ENCODE measurements at places on chromosomes 1 and 21.

DNA sequence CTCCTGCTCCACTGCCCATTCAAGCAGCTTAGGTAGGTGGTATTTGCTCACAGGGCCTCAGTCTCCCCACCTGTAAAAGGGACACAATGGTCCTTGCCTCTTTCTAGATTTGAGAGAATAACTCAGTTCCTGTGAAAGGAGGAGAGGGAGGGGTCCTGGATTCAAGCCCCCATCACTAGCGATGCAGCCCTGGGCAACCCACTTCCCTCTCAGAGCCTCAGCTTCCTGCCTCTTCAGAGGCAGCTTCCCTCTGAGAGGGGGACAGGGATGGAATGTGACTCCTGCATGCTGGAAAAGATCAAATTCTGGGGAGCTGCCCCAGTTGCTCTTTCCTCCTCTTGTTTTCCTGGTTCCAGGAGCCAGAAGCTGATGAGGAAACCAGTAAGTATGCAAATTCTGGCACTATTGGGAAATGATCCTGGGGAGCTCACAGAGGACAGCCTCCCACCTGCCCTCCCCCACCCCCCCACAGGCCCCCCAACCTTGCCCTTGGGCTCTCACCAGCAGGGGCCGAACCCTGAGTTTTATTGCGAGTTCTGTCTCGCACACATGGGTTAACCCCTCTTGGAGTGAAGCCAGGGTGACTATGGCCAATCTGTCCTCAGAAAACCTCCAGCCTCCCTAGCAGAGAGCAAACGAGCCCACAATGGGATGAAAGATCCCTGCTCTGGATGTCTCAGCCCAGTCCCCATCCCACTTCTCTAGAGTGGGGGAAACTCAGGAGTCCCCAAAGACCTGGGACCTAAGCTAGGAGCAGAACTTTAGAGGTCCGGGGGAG is 11.7 kb downstream of the ZC3H12A start:
- DNase-seq, result no peak

DNA sequence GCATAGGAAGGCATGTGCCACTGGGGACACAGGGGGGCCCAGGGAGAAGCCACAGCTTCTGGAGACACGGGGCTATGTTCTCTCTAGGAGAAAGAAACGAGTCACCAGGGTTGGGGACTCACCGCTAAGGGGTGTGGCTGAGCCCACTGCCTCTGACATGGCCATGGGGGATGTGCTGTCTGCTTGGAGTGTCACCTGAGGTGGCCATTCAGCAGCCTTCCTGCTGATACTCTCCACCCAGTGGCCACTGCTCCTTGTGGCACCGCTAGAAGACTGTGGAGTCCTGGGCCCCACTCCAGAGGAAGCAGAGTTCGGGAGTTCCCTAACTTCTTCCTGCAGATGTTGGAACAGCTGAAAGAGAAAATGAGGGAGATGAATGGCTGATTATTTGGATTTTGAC is 91.2 kb upstream of the SLC45A1 start:
- no peak for DNase-seq

DNA sequence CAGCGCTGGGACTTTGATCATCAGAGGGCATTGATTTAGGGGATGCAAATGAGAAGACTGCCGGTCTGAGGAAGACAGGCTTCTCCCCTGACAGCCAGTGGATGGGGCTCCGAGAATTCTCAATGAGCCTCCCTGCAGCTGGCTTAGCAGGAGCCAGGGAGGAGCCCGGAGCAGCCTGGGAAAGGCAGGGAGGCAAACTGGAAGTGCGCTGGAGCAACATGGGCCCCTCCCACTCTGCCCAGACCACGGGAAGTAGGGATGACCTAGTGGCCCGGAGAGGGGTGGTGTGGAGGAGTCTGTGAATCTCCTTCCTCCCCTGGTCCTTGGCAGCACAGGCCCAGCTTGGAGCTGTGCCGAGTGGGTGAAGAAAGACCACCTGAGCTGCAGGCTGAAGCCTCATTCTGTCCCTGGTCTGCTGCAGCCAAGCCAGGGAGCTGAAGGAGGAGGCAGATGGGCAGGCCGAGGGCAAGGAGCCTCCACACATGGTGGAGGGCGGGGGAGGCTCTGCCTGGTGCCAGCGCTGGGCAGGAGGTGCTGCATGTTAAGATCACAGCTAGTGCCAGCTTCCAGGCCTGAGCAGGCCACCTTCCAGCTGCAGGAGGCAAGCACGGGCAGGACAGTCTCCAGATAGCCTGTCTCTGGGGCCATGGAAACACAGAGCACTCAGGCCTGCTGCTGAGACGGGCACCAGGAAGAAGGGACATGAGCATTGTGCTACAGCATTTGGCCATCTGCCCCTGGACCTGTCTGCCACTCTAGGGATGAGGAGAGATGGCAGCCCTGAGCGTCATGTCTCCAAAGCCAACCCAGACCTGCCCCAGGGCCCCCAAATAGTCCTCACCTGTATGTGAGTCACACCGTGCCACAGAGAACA is 12.2 kb upstream of the CLSTN1 start:
- DNase-seq, result no peak

DNA sequence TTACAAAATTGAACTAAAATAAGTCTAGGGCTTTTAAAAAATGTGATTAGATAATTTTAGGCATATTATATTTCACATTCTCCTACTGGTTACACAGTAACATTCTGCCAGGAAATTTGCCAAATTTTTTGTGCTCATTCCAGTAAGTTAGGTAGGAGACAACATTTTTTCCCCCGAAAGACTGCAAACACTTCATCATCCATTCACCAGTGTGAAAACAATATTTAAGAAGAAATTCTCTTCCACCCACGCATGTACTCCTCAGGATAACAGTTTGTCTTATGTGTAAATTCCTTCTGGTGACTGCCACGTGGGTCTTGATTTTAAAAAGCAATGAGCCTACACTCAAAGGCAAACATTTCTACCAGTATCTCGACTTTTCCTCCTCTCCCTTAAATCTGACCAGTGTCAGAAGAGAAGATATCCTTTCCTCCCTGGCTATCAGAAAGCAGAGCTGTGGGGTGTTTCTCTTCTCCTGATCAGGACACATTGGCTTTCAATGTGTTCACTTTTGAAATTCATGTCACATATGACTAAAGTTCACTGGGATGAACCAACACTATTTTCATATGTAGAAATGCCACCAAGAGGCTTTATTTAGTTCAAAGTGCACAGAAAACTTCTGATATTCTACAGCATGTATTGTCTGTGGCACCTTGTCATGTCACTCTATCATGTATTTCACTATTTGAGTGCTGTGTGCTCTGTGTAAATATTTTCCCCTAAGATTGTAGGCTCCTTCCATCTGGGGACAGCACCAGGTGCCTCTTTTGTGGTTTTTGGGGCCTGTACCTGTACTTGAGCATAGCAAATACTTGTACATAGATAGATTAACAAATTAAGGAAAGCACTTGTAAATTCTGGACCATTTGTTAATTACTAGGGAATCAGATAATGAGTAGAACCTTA is 38.6 kb downstream of the LHX9 start:
- peak; percentile 88 for DNase-seq

GRCh38 chr1:41855713-41856112 is 63.0 kb downstream of the HIVEP3 start:
- DNase-seq, result no peak

GRCh38 chr1:99363531-99363930 is 99.2 kb downstream of the PLPPR4 start:
- no peak for DNase-seq

DNA sequence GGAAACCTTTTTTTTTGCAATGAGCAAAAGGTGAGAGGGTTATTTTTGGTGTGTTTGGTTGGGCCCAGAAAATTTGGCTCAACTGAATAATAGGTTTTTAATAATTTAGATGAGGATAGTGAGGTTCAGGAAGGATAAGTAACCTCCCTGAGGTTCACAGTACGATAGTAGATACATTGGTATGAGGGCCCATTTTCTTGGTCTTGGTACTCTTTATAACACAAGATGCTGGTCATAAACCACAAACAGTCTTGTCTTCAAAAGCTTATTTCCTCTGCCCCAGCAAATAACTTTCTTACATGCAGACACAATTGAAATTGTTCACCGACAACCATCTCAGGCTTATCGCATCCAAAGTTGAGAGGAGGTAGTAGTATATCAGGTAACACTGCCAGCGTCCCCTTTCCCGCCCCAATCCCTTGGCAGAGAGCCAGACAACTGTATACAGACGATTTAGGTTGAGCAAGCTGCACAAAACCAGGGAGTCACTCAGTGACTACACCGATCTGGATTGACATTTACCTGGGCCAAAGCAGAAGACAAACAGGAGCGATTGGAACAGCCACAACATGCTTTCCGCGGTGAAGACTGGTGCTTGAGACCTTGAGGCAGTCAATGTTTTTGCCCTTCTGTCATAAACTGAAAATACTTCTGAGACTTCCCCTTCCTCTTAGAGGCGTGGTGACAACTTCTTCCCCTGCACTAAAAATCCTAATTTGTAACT is at the start of gene SLAMF6:
TSS of gene SLAMF6 (minus strand) at position 634 of the 724 bp plus-strand sequence. CDS start at position 571, 63 bp downstream.
- no peak for DNase-seq

Data from astrocyte (in vitro differentiated cells and primary cell).